NCI-H1694 treated with DMSO at 0.1 percent for 48 hours (cell line): ENCODE measurements at places on chromosomes 2 and 18.

- DNase-seq: no peak
Measured at GRCh38 chr2:229701716-229702115, 12.6 kb downstream of the DNER start.

GRCh38 chr2:195535911-195536522, 121.0 kb upstream of the SLC39A10 start:
- no peak for DNase-seq

DNA sequence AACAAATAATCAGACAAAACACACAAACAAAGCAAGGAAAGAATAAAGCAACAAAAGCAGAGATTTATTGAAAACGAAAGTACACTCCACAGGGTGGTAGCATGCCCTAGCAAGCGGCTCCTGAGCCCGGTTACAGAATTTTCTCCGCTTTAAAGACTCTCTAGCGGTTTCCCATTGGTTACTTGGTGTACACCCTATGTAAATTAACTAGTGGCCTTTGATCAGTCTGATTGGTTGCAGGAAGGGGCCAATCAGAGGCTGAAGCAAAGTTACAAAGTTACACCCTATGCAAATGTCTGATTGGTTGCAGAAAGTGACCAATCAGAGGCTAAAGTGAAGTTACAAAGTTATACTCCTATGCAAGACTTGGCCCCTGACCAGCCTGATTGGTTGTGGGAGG, 242.9 kb downstream of the LDLRAD4 start:
- no peak for DNase-seq

DNA sequence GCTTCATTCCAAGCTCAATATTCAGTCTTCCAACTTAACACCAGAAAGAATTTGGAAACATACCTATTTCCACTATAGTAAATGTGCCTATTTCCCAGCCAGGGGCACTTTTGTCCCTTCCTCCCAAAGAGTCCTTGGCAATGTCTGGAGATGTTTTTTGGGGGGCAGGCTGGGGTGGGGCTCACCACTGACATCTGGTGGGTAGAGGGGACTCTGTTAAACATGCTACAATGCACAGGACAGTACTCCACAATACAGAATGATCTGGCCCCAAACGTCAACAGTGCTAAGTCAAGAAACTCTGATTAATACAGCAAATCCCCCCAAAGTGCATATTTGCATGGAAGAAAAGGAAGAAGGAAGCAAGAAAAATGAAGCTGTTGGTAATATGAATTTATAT, 61.7 kb downstream of the SMIM21 start:
- DNase-seq: no peak

- DNase-seq: peak; percentile 82
Measured at GRCh38 chr2:174846218-174846617, 81.9 kb upstream of the CHRNA1 start.

DNA sequence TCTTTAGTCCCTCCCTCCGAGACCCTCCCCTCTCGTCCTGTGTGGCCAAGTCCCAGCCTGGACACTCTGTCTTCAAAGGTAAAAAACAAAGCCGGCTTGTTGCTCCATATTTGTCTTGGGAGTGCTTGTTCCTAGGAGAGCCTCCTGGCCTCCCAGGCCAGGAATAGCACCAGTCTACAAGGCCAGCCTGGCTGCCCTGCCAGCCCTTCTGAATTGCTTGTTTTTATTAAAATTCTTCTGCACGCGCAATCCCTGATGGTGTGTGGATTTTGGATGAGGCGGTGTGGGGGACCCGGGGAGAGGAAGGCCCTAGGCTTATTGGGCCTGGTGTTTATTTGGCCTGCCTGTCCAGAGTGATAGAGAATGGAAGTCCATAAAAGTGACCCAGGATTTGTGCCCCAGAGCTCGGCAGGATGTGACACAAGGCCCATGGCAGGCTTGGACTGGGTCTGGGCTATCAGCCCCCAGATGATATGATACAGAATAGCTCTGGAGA, 297.3 kb downstream of the CYP26B1 start:
- no peak for DNase-seq

DNA sequence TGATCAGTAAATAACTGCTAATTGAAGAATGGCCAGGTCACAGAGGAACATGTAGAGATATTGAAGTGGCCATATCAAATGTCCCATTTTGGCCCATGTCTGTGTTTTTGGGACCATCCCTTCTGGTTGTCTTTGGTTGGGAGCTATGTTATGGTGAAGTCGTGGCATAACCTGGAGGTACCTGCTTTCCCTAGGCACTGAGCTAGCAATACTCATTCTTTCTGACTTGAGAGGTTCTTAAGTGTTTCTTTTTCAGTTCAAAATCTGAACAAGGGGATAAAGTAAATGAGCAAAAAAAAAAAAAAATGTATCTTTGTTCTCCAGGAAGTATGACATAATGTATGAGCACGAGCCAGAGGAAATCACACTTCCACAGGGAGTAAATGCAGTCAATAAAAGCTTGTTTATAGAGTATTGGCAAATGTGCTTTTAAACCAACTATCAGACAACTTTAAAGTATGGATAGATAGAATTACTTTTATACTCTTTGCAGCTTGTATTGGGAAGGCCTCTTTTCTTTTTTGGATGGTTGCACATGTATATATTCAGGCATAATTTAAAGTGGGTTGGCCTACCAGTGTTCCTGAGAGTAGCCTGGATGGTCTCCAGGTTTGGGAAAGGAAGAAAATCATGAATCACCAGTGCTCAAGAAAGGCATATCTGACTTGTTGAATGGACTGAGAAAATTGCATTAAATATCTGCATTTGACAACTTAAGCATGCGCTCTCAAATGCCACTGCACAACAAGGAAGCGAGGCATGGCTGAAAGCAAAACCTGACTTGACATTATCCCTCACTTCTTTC, 125.0 kb downstream of the SPHKAP start:
- no peak for DNase-seq

DNA sequence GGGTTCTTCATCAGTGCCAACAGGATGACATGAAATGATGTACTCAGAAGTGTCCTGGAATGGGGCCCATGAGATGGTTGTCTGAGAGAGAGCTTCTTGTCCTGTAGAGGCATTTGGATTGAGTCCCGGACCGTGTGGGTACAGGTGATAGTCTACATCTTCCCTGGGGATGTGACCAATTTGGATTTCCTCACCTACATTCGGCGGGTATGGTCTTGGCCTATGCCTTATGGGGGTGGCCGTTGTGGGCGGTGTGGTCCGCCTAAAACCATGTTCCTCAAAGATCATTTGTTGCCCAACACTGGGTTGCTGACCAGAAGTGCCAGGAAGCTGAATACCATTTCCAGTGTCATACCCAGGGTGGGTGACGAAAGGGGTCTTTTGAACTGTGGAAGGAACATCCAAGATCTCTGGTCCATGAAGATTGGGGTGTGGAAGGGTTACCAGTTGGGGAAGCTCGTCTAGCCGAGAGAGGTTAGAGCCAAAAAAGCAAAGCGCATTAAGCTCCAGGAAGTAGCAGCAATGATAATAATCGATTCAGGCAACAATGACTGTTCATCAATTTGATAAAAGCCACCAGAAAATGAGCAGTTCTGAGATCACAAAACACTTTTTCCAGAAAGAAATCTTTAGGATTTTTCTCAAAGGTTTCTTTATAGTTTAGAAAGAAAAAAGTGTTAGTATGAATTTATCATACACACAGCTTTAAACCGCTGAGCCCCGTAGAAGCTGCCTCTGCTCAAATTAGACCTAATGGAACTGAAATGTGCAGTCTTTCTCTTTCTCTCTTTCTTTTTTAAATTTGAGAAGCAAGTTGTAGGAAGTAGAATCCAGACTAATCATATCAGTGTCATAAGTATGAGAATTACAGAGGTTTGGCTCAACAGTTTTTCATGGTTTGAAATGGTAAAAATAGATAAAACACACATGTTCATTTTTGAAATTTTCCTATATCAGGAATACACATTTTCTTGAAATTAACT, 60.3 kb downstream of the ATIC start:
- DNase-seq: no peak

GRCh38 chr2:240972636-240973521, 25.5 kb upstream of the SNED1 start:
- no peak for DNase-seq

DNA sequence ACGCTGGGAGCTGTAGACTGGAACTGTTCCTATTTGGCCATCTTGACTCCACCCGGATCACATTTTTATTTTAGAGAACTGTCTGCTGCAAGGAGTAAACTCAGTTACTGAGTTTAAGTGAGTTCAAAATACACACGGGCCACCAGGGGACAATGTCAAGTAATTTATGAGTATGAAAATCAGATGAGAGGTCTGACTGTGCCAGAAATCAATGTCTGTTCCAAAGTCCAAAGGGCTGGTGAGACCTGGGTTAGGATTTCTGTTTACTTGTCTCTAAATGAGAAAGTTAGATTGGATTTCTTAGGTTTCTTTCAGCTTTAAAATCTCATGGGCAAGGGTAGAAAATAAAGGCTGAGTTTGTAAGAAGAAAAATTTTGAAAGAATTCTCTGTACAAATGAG, 465.8 kb upstream of the MEIS1 start:
- DNase-seq: no peak

DNA sequence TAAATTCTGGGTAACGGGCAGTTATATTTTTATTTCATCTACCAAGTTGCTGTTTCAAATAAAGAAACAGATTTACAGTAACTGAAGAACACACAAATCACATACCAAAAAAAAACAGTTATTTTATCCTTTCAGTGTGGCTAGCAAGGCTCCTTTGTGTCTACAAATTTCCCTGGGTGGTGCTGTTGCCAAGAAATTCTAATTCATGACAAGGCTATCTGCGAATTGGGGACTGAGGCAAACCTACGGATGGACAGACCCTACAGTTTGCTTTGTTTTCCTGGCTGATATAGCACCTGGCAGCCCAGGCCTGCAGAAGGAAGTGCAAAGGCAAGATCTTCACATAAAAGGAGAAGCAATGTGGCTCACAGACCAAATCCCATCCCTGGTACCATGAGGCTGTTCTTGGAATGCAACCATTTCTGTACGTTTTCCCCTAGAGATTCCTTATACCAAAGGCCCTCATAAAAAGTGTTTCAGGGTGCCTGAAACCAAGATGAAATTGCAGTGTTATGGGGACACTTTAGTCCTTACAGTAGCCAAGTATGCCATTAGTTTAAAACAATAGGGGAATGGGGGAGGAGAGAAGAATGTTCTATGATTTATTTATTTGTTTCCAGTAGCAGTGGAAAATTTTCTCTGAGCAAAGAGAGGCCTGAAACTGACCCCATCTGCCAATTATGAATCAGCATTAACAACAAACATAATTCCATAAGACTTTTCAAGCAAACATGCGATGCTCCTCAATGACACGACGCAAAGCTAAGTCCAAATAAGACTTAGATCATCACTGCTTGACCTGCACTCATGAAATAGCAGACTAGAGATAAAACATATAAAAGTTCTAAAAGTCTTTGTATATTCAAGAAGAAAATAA, 4.3 kb downstream of the KLF7 start:
- DNase-seq: peak; percentile 28

GRCh38 chr2:198137733-198138132, 333.3 kb downstream of the PLCL1 start:
- DNase-seq: no peak

DNA sequence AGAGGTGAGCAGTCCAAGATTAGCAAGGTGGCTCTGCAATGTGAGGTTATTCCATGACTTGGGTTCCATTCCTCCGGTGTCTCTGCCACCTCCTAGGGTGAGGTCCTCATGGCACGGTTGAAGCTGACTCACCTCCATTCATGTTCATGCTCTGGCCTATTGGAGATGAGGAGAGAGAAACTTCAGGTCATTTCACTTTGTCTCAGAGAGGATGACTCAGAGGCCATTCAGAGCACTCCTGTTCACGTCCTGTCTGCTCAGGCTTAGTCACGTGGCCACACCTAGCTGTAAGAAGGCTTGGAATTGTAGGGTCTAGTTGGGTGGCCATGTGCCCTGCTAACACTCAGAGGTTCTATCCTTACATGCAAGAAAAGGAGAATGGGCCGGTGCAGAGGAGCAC, 67.5 kb upstream of the MBOAT2 start:
- no peak for DNase-seq

DNA sequence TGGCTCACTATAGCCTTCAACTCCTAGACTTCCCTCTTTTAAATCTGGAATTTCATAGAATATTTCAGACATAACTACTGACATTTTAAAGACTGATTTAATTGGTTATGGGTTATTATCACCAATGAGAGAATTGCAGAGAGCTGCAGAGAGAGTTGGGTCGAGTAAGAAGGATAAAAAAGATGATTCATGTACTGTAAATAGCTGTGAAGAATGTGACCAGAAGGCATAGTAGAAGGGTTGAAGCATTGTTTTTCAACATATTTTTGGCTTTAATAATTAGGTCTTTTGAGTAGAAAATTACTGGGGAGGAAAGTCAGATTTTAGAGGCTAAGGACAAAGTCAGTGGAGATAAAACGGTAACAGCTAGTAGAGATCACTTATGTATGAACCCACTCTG, 503.2 kb upstream of the SLC8A1 start:
- DNase-seq: no peak

DNA sequence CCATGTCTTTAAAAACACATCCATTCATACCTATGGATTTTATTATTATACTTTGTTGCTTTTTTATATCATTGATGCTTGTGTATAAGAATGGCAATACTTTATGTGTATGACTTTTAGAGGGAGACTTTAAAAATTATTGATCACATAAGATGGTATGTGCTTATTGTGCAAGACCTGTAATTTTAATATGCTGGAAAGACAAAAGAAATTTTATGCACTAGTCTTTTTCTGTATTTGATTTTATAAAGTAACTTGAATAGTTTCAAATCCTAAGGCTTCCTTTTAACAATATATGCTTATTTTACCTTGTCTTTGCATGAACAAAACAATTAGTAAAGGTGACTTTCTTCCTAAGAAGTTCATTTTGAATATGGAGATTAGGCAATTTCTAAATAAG, 226.4 kb downstream of the PARD3B start:
- DNase-seq: no peak

DNA sequence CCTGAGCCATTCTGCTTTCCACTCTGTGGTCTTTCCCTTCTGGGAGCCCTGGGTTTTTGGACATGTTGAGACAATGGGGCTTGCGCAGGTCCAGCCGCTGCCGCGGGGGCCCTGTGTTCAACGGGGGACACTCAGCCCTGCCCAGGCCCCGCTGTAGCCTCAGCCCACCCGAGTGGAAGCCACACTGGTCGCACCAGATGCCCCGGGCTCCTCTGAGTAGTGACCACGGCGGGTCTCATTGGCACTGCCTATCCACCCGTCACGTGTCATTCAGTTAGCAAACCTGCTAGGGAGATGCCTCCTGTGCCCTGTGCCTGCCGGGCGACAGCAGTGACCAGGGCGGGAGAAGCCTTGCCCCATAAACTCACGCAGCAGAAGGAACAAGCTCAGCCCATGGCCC, 19.1 kb downstream of the D2HGDH start:
- DNase-seq: no peak
